ENCODE measurements at places on chromosomes 3 and 15.

GRCh38 chr3:120765830-120766493 is 23.4 kb downstream of the GTF2E1 start:
- DNase-seq = no peak

DNA sequence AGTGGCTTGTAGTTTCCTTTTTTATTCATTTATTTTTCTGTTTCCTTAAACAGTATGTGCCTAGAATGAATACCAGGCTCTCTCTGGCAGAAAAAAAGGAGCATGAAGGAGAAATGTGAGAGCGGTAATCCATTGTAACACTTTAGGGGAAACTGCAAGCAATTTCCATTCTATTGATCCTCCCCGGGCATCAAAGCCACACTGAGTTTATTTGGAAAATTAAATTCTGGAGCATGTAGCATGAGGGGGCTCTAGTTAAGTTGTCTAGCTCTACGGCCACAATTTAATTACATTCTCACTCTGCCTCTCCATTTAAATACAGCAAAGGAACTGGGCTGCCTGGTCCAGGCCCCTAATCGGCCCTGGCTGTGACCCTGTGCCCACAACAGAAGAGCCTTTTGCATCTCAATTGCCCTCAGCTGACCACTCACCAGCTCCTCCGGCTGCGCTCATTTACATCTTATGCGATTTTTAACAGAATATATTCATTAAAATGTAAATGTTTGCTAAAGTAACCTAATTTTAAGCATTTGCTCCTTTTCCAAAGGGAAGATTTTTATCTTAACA is 72.9 kb downstream of the MEGF11 start:
- no peak for DNase-seq

DNA sequence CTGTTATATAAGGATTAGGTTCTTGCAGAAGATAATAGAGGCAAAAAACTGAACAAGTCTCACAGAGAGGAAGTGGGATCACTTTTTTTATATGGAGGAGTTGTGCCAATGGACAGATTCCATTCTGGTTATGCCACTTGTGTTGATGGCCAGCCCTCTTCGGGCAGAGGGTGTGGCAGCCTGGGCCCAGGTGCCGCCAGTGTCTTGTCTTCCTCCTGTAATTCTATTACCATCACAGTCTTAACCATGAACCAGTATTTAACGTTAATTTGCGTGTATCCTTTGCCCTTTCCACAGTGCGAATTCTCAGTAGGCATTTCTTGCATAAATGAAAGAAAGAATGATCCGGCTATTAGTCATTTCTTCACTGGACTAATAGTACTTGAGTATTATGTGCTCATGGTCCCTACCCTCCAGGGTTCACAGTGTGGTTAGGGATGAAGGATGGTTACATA is 7.0 kb upstream of the USP4 start:
- DNase-seq = no peak

DNA sequence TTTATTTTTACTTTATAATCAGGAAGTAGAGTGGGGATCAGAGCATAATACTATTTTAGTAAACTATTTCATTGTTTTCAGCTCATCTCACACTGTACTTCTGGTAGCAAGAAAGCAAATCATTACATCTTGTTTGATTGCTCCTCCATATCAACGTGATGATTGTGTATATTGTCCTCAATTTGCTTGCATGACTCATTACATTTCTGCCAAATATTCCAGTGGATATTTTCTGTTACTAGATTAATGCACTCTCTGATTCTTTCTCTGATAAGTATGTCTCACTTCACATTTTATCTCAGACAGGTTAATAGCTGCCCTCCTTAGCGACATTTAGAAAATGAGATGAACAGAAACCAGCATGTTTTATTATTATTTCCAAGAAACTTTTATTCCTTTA is 1145.3 kb downstream of the OTOL1 start:
- DNase-seq = no peak

GRCh38 chr3:139770577-139770976 is 92.8 kb upstream of the NMNAT3 start:
- DNase-seq = no peak

DNA sequence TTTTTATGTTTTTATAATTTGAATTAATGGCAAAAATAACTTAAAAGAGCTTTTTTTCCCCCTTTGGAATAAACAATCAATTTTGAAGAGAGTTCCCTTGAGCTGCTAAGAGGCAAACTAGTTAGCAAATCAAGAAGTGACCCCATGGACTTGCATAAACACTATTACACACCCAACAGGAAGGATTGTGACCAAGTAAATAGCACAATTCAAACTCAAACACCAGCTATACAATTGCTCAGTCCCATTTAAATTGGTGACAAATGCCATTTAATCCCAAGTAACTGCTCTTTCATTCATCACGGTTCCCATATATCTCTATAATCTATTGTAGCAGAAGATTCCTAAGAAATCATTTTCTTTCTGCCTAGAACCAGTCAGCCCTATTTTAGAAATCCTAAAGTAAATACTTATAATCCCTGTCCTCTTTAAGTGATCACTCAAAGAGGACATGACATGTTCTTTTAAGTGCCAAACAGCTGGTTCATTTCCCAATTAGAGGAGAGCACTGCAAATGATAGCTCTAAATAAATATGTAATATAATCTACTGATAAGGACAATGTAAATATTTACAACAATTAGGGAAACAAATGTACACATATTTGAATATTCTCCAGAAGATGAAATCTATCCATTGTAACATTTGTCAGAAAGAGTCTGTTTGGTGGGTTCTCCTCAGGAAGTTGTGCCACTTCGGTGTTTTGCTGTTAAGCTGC is 137.8 kb upstream of the ADAMTS9 start:
- no peak for DNase-seq

GRCh38 chr3:52210550-52211046 is 12.6 kb downstream of the ALAS1 start:
- no peak for DNase-seq

DNA sequence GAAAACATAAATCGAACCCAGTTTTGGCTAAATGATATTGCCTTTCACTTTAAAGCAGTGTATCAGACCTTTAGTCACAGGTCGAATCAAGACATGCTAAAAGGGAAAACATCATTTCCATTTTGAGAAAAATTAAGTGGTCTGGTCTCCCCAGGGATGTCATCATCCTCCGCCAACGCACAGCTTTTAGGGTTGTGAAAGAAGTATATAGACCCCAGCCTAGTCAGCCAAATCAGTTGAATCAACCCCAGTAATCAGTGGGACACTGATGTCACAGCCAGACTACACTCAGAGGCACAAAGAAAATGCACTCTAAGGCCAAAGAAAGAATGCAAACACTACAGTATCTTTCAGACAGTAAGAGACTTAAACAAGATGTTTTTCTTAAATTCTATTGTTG is 187.4 kb downstream of the ZIC4 start:
- no peak for DNase-seq

GRCh38 chr3:124780356-124780755 is 50.1 kb downstream of the UMPS start:
- DNase-seq = peak; percentile 63

- DNase-seq = peak; percentile 63
Measured at GRCh38 chr3:125003369-125003853, 52.4 kb downstream of the HEG1 start.

DNA sequence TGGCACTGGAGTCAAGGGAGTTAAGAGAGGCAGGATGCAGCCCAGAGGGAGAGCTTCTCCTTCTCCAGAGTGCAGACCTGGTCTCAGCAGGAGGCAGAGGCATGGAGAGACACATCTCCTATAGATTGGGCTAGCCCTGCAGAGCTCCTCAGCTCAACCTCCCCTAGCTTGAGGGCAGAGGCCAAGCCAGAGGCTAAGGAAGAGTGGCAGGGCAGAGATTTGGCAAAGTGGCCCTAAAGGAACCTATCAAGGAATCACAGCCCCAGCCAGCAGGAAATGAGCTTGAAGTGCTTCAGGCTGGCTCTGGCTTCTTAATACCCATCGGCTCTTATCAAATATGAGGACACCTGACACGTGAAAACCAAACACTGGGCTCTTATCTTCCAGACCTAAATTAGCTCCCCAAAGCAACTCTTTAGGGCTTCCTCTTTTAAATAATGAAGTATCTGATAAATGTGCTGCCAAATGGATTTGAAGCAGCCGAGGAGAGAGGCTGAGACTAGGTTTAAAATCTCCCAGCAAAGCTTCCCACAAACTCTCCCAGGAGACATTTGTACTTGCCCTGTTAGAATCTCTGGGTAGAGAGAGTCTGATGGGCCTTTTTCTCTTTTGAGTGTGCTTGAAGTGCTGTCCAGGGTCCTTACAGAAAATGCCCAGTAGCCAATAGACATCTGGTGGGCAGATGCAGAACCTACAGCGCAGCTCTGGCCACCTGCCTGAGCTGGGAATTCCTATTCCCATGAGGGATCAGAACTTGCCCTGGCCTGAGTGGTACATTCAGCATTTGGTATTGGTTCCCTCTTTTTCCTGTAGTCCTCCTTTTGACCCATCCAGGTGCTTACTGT is 271.4 kb downstream of the CLSTN2 start:
- DNase-seq = peak; percentile 8

DNA sequence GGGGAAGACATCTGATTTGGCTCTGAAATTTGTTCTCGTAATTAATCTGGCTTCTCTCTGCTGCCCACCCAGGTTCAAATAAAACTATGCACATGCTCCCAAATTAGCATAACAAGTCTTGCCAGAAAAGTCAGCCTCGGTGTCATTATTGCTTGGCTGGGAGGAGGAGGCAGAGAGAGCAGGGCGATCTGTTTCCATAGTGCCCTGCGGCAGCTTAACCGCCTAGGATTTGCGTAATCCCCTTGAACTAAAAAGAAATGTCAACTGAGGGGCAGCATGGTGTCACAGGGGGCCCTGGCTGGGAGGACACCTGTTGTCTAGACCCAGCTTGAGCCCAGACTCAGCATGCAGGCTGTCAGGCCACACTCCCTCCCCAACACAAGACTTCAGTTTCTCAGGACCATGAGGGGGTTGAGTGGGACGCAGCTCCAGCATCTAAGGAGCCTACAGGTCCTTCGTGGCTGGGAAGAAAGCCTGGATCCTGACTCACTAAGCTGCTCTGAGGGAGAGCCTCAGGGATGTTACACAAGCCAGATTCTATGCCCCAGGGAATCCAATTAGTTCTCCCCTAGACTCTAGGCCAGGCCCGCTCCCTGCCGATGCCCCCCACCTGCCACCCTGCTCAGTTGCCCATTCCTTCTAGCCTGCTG is 17.3 kb downstream of the MRPS11 start:
- DNase-seq = peak; percentile 22

DNA sequence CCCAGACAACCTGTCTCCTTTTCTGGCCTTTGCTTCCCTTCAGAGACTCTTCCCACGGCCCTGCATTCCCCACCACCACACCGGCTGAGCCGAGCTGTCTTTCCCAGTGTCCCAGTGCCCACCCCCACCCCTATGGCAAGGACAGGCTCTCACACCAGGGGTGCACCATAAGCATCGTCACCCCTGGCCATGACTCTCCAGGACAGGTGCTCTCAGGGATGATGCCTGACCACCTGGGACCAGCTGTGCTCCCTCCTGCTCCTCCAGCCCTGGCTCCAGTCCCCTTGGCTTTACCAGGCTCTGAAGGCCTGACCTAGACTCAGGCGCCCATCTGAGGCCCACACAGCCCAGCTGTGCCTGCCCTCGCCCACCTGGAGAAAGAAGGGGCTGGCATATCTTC is 17.6 kb upstream of the SEMA3F start:
- no peak for DNase-seq
